ENCODE measurements at places on chromosomes 4 and X. TPM values are rescaled to one million over a fixed set of nuclear protein-coding genes. Genes with fewer than 3 reads are reported as not detected.

Gene IQSEC2
- total RNA-seq: 127 TPM

Gene KIAA1210
- total RNA-seq: not detected

Gene STOX2
- total RNA-seq: 6.0 TPM

Gene PFKFB1
- 40.1 TPM for total RNA-seq

Gene DCAF4L1
- 1.7 TPM for total RNA-seq

Gene OR13H1
- total RNA-seq: not detected

Gene TXK
- total RNA-seq: not detected

Gene ARHGAP36
- total RNA-seq: 0.91 TPM

Gene IL13RA1
- 22.6 TPM for total RNA-seq

Gene CXCR3
- total RNA-seq: not detected

Gene ATP2B3
- total RNA-seq: not detected

Gene GAGE1
- total RNA-seq: not detected

Gene ASB5
- total RNA-seq: 48.7 TPM

Gene AMBN
- total RNA-seq: not detected

Gene BEX2
- total RNA-seq: 1.0 TPM

Gene SPRY1
- 67.1 TPM for total RNA-seq

Gene TBX22
- total RNA-seq: not detected

Gene NXF2B
- total RNA-seq: not detected

Gene TMEM144
- total RNA-seq: 2.9 TPM

Gene TCEAL6
- not detected for total RNA-seq

Gene C4orf51
- total RNA-seq: not detected

Gene ARHGAP6
- total RNA-seq: 10.7 TPM

Gene PAGE2
- not detected for total RNA-seq

Gene TEX13B
- not detected for total RNA-seq

Gene SSX3
- not detected for total RNA-seq

Gene ARMCX4
- 0.44 TPM for total RNA-seq

Gene RFC1
- total RNA-seq: 13.9 TPM
